ENCODE measurements at places on chromosomes 5 and 9. TPM values are rescaled to one million over a fixed set of nuclear protein-coding genes. Genes with fewer than 3 reads are reported as not detected.

DNA sequence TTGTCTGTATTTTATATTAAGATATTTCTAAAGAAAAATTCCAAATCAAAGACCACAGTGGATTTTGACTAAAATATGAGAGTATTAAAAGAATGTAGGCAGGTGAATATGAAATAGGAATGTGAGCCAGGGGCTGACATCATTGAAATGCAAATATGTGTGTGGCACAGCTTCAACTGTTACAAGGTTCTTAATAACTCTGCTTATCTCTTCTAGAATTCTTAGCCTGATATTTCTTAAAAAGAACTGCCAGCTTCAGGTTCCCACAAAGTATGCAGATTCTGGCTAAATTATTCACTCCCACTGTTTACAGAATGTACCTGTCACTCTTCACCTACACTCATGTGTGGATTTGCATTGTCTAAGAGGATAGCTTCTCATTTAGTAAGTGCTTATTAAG lies 274.4 kb downstream of the DIRAS2 start:
- no peak for DNase-seq

- DNase-seq: no peak
Observed at GRCh38 chr9:15243081-15243480, 63.9 kb downstream of the TTC39B start.

- no peak for DNase-seq
Observed at GRCh38 chr5:179833056-179833708, 12.5 kb downstream of the SQSTM1 start.

DNA sequence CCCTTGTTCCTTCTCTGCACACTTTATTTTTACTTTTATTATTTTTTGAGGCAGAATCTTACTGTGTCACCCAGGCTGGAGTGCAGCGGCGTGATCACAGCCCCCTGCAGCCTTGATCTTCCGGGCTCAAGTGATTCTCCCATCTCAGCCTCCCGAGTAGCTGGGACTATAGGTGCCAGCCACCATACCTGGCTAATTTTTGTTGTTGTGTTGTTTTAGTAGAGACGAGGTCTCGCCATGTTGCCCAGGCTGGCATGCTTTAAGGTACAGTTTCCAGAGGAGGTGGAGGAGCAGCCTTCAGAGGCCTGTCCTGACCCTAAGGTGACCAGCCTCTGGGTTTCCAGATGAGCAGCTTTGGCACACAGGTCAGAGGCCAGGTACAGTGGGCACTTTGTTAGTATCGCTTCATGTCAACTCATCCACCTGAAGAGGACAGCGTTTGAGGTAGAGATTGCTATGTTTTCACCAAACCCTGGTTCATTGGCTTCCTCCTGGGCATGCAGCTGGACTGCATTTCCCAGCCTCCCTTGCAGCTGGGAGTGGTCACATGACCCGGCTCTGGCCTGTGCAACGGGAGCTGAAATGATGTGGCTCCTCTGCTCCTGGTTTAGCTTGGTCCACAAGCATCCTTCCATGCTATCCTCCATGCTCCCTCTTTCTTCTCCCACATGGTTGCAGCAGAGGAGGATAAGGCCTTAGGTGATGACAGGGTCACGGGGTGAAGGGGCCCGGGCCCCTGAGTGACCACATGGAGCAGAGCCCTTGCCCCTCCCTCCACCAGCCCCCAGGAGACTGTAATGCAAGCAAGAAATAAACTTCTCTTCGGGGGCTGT lies 139.3 kb upstream of the IER5L start:
- DNase-seq: no peak

DNA sequence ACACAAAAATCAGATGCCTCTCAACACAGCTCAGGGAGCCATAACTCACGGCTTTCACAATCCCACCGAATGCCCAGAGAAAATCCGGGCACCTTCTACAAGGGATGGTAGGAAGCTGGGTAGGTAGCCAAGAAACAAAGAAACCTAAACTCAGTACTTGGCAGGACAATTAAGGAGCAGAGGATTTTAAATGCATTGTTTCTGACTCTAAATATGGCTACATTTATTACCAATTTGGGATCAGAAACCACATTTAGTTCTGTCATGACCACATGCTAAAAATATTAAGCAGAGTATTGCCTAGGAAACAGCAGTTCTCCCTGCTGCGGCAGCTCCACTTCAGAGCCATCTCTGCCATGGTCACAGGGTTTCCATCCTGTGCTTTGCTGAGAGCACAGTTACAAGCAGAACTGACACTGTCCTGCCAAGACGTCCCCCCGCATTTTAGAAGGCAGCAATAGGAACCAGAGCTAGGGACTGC lies 57.5 kb downstream of the SIL1 start:
- DNase-seq: no peak

DNA sequence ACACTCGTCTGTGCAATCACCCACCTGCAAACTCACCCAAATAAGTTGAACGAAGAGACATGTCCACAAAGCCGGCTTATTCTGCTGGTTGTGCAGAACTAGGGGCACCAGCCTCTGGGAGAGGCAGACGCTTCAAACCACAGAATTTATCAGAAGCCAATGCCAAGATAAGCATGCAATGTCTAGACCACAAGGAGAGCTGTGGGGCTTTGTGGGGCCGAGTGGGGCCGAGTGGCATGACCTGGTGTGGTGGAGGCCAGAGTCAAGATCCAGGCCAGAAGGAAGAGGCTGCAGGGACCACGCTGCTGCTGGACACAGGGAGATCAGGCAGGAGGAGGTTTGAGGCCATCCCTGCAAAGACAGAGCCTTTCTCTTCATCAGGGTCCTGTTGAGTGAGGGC lies 259.0 kb downstream of the IRX2 start:
- DNase-seq: no peak

DNA sequence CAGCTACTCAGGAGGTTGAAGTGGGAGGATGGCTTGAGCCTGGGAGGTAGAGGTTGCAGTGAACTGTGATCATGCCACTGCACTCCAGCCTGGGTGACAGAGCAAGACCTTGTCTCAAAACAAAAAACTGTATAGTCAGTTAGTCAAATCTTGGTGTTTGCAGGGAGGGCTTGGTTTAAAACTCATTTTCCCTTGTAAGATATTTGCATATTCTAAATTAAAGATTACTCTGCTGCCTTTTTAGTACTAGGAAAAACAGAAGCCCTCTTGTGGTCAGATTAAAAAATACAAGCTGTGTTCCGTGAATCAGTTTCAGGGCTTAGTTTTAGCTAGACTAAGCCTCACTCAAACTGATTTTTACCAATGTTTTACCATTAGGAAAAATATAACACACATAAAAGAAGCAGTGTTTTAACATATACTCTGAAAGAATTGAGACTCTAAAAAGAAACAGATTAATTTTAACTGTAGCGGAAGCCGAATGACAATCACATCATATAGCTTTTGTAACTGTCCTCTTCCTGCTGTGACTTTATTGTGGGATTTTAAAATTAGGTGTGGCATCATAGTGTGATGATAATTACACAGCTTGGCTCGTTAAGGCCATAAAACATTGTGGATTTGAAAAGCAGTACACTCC lies 84.9 kb upstream of the BASP1 start:
- DNase-seq: no peak

DNA sequence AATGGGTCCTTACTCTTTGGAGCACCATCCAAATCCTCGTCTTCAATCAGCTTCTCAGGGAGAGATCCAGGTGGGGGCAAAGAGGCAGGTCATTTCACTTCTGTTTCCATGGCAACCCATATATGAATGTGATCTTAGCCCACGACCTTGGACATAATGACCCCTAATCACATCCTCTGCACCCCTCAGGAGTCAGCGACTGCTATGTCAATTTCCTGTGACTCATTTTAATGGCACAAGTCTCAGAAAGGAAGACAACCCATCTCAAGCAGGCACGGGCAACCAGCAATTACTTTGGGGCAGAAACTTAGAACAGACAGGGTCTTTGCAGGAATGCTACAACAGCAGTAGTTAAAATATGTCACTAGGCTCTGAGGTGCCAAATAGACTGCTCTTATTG lies 591.2 kb downstream of the TLR4 start:
- DNase-seq: no peak

DNA sequence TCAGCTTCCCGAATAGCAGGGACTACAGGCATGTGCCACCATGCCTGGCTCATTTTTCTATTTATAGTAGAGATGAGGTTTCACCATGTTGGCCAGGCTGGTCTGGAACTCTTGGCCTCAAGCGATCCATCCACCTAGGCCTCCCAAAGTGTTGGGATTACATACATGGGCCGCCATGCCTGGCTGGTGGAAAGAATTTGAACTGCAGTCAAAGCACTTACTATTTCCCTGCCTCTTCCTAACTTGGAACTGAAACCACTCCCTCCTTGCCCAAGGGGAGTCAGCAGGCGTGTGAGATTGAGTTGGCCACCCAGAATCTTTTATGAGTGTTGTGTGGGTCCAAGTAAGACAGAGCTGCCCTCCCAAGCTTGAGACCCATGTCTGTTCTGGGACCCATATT lies 86.1 kb upstream of the PTPN3 start:
- no peak for DNase-seq

DNA sequence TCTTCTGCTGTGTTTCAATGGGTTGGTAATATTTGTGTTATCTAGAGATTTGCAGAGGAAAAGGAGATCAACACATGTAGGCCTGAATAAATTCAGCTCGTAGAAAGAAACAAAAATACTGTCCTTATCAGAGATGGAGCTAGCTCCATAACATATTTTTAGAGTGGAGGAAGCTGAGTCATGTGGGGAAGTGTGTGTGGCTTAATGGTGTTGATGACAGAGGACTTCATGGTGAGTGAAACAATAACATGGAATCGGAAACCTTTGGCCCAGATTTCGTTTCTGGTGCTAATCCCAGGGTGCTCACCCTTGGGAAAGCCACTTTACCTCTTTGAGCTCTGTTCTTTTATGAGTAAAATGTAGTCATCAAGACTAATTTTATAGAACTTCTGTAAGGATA lies 825.0 kb downstream of the TLR4 start:
- no peak for DNase-seq

Gene LECT2
- total RNA-seq: not detected

Gene SV2C
- total RNA-seq: 1.1 TPM

All from GM12878 (cell line).